Fibroblast of skin of abdomen (primary cell): ENCODE measurements at places on chromosomes 6 and 20.
A peak's percentile ranks its signal among the peaks of the same experiment; 100 is the strongest.

DNA sequence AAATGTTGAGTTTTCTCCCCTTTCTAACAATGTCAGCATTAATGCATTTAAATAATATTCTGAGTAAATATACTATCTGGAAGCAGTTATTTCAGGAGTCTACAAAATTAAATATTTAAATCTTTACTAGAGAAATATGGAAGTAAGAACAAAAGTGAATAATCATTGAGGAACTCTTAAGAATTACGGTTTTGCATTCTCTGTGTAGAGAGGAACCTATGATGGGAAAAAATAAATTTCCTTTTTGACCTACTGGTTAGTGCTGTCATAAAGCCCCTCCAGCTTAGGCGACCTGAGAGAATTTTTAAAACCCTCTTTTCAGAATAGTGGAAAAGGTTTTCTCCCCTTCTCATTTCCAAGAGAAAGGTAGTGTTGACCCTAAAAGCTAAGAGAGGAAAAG is 64.8 kb downstream of the ATXN1 start:
- no peak for DNase-seq

GRCh38 chr6:166005401-166005943 is 162.2 kb downstream of the TBXT start:
- DNase-seq = peak; percentile 48

- peak; percentile 10 for DNase-seq
These were observed 1.5 kb downstream of the ID4 start for GRCh38 chr6:19838442-19839236.

GRCh38 chr6:32369660-32370059 is 2.0 kb downstream of the TSBP1 start:
- DNase-seq = peak; percentile 90

GRCh38 chr6:17389274-17389847 is 4.0 kb upstream of the CAP2 start:
- DNase-seq = peak; percentile 49

DNA sequence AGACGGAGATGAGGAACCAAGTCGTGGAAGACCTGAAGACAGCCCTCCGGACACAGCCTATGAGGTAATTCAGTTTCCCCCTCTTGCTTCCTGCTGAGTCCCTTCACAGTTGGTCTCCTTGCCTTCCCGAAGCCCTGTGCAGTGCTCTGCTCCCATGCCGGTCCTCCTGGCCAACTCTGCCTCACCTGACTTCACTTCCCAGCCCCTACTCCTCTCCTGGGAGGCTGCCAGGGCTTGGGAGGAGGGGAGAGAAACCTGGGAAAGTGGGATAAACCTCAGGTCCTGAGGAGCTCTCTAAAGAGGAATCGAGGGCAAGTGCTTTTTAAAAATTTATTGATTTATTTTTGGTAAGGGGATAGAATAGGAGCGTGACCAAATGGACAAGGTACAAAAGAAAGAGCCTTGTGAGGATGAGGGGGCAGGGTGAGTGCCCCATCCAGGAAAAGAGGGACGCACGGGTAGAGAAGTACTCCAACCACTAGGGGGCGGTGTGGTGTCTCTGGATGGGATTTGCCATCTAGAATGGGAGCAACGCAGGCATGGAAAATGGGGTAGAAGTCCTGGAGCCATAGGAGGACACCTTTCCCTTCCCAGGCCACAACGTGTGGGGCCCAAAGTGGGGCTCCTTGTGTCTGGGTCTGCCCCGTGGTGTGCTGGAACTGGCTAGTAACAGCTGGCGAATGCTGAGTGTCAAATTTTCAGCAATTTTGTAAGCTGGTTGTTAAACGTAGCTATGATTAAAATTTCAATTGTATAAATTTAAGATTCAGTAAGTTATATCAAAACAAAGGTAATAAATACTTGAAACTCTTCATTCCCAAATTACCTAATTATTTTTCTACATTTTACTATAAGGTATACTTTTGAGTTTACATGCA is 69.0 kb downstream of the MOCS1 start:
- peak; percentile 52 for DNase-seq

DNA sequence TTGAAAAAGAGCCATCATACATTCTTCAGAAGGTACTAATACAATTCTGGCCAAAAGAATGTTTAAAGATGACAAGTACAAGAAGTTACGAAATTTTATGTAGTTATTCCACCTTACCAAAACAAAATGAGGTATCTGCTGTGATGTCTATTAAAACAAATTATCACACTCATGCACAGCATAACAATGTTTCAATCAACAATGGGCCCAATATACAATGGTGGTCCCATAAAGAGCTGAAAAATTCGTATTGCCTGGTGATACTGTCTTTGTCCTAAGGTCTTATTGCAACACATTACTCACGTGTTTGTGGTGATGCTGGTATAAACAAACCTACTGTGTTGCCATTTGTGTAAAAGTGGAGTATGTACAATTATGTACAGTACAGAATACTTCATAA is 3.6 kb upstream of the NUP153 start:
- peak; percentile 40 for DNase-seq

DNA sequence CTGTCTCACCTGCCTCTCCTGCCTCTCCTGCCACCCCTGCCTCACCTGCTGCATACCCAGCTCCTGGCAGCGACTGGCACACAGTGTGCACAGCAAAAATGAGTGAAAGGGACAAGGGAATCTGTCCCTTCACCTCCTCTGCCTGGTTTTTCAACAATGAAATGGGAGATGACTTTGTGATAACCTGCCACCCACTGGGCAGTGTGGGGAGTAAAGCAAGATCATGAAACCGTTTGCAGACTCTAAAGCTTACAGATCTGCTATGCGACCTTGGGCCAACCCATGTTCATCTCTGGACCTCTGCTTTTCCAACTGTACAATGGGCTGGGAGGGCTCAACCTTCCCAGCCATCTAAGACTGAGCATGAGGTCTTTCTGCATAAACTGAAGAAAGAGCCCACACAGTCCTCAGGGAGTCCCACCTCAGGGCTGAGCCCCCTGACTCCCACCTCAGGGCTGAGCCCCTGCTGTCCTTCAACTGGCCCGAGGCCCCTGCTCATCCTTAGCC is 81.1 kb downstream of the RIPOR3 start:
- no peak for DNase-seq

GRCh38 chr20:20217621-20218020 is 150.3 kb upstream of the INSM1 start:
- no peak for DNase-seq

DNA sequence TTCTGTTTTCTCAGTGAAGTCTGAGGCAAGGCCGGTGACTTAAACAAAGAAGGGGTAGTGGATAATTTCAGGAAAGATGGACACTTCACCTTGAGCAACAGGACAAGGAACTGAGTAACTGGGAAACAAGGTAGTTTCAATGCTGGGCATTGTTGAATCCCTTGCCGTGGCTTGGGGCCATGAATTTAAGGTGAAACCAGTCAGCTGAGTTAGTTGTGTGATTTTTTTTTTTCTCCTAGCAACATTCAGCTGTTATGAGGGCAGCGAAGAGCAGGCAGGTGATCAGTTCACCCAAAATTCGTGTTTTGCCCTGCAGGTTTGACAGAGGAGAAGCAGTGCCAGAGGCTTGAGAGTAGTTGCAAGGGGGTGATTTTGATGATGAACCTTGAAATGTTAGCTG is 6.8 kb downstream of the BICRAL start:
- no peak for DNase-seq

DNA sequence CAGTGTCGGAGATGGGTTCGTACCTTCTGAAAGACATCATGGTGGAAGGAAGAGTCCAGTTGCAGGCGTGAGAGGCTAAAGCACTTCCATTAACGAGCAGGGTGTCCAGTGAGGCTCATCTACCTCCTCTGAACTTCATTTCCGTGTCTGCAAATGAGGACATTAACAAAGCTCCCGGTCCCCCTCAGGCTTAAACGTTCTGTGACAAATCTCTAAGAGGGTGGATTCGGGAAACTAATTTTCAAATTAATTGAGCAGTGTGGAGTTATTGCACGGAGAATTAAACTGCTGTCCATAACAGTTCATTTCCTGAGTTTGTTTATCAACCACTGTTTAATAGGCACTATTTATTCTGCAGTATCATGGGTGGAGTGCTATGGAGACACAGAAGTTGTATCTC is 68.2 kb downstream of the TRMT6 start:
- no peak for DNase-seq

- DNase-seq = no peak
These were observed 25.6 kb downstream of the L3MBTL1 start for GRCh38 chr20:43533060-43533459.

DNA sequence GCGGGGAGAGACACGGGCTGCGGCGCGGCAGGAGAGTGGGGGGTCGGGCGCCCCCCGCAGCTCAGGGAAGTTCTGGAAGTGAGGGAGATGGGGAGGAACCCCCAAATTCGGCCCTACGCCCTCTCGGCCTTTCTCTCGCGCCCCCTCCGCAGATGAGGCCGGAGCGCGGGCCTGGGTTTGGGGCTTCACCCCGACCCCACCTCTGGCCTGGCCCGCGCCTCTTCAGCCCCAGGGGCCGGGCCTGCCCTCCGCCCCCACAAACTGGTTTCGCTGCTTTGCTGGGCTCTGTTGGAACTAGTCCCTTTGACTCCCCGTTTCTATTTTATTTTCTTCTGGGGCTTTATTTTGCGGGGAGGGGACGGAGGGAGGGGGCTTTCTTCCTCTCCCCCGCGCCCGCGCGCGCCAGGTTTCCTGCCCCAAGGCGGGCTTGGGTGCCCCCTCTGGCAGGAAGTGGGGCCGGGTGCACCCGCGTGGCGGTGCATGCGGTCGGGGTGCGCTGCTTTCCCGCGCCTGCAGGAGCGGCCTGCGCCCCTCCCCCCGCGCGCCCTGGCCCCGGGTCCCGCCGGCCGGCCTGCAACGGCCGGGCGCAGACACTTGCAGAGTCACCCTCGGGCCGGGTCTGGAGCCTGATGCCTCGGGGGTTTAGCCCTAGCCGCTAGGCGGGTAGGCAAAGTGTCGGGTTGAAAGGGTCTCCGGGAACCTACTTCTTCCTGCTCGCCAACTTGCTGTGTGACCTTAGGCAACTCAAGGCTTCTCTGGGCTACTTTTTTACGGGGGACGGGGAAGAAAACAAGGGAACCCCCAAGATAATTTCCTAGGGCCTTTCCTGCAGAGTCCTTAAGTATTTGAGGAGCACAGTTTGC is 1.3 kb downstream of the HMGA1 start:
- DNase-seq = peak; percentile 56

GRCh38 chr6:22829070-22829469 is 259.7 kb downstream of the HDGFL1 start:
- DNase-seq = no peak

- DNase-seq = peak; percentile 32
These were observed 33.2 kb downstream of the SYNDIG1 start for GRCh38 chr20:24502661-24503060.

DNA sequence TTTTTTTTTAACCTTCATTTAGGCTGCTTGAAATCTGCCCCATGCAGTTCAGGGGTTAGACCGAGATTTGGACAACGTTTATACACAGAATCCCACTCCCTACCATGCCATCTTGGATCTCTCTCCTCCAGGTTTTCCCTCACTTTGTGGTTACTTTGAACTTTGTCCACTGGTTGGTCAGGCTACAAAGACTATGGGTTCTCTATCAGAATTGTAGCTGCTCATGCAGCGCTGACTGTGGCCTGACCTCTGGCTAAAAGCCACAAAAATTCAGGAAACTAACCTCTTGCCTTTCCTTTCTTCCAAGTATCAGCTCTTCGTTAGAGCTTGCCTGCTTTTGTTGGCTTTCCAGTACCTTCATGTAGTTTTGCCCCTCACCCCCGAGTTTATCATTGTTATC is 44.9 kb upstream of the KCNG1 start:
- no peak for DNase-seq

DNA sequence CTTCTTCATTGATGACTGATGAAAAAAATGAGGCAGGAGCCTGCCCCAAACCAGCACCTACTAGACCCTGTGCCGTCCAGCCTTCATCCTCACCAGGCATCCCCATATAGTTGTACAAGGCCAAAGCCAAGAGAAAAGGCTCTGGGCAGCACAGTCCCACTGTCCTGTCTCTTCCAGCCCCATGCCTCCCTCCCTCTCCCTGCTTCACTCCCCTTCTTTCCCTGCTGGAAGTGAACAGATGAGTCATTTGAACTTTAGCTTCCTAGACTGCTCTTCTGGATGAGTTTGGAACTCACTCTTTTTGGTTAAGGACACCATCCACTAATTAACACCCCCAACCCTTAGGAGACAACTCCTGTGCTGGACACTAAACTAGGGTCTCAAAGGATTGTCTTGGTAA is 235.2 kb downstream of the LRFN2 start:
- peak; percentile 34 for DNase-seq

- no peak for DNase-seq
These were observed 7.1 kb upstream of the KIZ start for GRCh38 chr20:21118782-21119181.

- no peak for DNase-seq
These were observed 17.9 kb upstream of the THEMIS start for GRCh38 chr6:127918506-127919427.

DNA sequence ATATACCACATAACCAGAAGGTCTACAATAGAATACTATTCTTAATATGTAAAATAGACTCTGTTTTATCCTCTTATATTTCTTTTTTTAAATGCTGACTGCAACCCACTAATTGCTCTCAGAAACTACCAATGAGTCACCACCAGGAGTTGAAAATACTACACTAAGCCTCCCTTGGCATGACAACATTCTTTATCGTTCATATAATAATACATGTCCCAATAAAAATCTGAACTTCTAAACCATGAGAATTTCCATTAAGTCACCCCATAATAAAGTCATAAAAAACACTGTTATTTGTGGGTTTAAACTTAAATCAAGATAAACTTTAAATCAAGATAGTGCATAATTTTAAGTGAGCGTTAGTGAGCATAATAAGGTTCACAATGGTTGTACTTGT is 4.2 kb downstream of the HACE1 start:
- DNase-seq = peak; percentile 34

DNA sequence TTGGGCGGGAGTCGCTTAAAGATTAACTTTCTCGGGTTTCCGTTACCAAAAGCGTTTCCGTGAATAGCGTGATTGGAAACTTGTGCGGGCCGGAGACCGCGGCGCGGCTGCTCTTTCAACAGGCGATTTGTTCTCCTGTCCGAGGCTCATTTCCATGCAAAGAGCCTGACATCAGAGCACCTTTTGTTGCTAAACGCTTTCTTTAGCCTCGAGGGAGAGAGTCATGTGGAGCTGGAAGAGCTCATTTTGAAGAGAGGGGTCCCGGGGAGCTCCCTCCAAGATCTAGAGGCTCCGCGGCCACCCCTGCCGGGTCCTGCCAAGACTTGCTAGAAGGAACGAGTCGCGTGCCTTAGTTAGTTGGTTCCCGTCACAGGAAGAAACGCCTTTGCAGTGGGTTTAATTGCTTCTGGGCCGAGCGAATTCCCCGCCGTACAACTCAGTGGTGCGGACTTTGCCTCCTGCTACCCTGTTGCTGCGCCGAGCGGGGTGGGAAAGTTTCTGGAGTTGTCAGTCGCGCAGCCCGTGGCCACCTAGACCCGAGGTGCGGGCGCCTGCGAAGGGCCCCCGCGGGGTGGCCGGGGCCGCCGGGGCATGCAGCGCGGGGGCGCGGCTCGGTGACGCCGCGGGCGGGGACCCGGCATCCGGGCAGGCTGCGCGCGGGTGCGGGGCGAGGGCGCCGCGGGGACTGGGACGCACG is at the start of gene SASH1:
Gene SASH1 (plus strand): TSS at position 489 of the 697 bp plus-strand sequence. CDS start 230 bp downstream, outside the sequence.
- peak; percentile 63 for DNase-seq

GRCh38 chr20:38973107-38973506 is 11.0 kb downstream of the DHX35 start:
- DNase-seq = no peak
